Activated CD8-positive, alpha-beta memory T cell treated with anti-CD3 and anti-CD28 coated beads, Interleukin-2, amount 10 ng/mL, durations not matched to agents 7 days and 5 days (primary cell): ENCODE measurements at places on chromosomes 7 and 10.

DNA sequence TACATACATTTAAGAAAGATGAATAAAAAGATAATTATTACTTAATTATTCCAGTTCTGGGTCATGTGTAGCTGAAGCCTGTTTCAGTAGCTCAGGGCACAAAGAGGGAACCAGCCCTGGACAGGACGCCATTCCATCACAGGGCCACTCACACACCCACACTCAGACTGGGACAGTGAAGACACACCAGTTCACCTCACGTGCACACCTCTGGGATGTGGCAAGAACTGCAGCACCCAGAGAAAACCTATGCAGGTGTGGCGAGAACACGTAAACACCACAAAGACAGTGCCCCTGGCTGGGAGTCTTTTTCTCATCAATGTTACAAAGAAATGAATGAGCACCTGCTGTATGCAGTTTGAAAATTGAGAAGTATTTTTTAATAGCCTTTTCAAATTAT lies 1.6 kb upstream of the IDI1 start:
- DNase-seq = peak; percentile 74

DNA sequence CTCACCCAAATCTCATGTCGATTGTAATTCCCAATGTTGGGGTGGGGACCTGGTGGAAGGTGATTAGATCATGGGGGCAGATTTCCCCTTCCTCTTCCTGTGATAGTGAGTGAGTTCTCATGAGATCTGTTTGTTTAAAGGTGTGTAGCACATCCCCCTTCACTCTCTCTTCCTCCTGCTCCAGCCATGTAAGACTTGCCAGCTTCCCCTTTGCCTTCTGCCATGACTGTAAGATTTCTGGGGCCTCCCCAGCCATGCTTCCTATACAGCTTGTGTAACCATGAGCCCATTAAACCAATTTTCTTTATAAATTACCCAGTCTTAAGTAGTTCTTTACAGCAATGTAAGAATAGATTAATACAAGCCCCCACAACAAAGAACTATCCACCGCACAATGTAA lies 109.9 kb upstream of the JAZF1 start:
- DNase-seq = no peak

GRCh38 chr10:127424594-127425264 lies 124.4 kb upstream of the NPS start:
- no peak for DNase-seq

- DNase-seq = no peak
Measured at GRCh38 chr10:21494191-21495001, 31.1 kb downstream of the SKIDA1 start.

DNA sequence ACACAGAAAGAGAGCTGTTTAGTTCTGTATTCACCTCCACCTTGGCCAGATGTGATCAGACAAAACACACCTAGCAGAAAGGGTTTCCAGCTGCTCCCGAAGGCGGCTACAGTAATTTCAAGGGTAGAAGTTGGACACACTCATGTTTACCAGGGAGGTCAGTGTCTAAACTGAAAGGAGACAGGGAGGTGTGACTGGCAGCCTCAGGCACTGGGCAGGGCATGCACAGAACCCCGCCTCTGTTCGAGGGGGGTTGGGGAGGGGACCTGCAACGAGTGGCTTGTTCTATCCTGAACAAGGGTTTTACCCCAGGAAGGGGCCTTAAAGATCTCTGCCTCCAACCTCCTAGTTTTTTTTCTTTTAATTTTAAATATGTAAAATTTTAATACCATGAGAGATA lies 49.6 kb downstream of the BPGM start:
- DNase-seq = no peak

DNA sequence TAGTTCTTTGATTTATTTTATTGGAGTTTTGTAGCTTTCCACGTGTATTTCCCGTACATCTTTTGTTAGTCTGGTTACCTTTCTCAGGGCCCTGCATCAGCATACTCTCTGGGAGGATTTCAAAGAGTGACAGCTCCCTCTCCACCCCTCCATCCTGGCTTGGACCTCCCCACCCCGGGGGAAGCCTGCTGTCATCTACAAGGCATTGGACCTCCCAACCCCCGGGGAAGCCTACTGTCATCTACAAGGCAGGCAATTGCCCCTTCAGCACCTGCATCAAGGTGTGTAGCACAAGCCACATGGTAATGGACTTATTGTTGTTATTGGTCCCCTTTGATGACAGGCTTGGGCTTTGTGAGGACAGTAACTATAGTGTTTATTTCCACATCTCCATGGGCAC lies 390.1 kb downstream of the TCERG1L start:
- no peak for DNase-seq

- DNase-seq = peak; percentile 49
Measured at GRCh38 chr7:43314379-43315158, 202.1 kb downstream of the HECW1 start.

GRCh38 chr10:8790390-8790789 lies 735.9 kb downstream of the GATA3 start:
- DNase-seq = no peak

DNA sequence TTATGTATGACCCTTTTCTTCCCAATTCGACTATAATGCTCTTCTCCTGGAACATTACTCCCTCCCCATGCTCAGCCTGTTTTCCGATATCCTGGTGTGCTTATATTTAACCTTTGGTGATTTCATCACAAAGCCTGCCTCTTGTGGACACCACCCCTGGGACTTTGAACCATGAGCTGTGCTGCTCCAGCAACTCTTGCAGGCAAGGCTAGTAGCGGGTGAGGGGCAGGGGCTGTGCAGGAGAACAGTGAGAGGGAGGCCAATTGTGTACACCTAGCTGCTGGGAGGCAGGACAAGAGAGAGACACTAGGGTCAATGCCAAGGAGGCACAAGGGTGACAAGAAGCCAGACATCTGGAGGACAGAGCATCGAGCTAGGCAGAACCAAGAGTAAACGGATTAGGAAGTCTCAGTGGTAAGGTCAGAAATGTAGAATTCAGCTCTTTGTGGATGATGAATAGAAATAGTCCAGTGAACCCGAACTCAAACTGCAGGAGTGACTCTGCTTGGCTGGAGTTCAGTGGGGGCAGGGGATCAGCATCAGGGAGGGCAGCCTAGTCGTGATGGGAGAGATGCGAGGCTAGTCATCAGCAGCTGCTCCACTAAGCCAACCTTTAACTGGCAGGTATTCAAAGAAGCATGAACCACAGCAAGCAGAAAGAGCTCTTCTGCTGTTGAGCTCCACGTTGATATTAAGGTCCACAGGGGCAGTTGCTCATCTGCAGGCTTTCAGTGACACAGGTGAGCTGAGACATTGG lies 31.0 kb upstream of the MKI67 start:
- DNase-seq = no peak

GRCh38 chr10:94111367-94111766 lies 117.6 kb downstream of the PLCE1 start:
- DNase-seq = no peak

DNA sequence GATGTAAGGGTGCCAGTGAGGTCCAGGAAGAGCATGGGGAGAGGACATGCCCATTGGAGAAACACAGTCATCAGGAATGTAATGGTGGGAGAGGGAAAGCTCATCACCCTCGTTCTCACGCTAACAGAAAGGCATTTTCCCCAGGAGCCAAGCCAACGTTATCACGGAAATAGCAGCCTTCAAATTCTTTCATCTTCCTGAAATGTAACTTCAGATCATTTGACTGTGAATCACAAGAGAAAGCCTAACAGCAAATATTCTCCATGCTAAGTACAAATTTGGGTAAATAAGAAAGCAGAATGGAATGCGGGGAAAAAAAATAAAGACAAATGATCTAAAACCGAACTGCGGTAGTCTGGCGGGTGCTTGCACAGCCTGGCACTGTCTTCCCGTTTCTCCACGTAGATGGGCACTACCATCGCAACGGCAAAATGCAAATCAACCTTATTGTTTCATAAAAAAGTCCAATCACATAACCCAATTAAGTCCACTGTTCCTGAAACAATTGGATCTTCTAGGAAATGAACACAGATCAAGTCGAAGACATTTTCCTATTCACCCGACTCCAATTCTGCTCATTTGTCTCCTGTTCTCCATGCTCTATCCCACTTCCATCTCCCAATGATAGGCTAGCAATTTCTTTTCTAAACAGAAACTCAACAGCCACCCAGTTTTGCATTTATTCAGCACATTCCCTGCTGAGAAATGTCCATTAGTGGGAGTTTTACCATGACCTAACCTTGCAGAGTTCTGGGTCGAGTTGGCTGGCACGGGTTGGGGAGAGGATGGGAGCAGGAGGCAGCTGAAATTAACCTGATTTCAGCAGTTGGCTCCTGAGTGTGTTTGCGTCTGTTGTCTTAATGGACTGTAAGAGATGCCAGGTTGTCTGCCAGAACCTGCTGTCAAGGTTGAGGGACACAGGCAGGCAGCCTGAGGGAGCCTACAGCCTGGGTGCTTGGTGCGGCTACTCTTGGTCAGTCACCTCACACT lies 74.6 kb upstream of the FRMD4A start:
- no peak for DNase-seq

- DNase-seq = no peak
Measured at GRCh38 chr7:46244757-46245156, 323.7 kb upstream of the IGFBP3 start.

GRCh38 chr7:7641129-7641663 lies 644 bp downstream of the UMAD1 start:
- no peak for DNase-seq

GRCh38 chr7:84191842-84192241 lies 2.7 kb downstream of the SEMA3A start:
- no peak for DNase-seq

- DNase-seq = no peak
Measured at GRCh38 chr10:28661035-28661434, 16.3 kb upstream of the BAMBI start.

- DNase-seq = peak; percentile 82
Measured at GRCh38 chr10:31101123-31101522, 69.5 kb upstream of the ZNF438 start.

DNA sequence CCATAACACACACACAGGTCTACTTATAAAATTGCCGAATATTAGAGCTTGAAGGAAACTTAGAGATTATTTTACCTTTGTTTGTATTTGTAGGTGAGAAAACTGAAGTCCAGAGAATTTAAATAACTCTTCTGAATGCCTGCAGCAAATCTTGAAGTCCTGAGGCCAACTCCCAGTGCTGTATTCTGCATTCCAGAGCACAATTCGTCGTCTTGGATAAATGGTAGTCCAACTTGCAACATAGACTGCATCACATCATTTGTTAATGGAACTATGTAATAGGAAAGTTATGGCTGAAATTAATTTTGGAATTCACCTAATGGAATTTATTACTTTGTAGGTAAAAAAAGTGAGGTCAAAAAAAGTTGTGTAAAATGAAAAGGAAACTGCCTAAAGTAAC lies 37.3 kb upstream of the SEMA3D start:
- no peak for DNase-seq

DNA sequence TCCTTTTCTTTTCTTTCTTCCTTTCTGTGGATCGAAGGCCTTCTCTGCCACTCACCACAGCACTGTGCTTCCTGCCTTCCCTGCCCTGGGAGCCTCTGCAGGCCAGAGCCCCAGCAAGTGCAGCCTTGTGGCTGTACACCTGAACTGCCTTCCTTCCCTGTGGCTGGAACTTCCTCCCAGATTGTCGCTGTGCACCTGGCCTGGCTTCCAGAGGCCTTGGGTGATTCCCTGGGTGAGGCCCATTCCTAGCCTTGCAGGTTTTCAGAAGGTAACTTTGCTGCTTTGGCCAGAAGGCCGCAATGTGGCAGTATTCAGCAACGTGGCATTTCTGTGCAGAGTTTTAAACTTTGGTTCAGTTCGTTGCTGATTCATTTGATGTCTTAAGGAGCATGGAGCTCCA lies 50.1 kb upstream of the RASGEF1A start:
- DNase-seq = no peak

DNA sequence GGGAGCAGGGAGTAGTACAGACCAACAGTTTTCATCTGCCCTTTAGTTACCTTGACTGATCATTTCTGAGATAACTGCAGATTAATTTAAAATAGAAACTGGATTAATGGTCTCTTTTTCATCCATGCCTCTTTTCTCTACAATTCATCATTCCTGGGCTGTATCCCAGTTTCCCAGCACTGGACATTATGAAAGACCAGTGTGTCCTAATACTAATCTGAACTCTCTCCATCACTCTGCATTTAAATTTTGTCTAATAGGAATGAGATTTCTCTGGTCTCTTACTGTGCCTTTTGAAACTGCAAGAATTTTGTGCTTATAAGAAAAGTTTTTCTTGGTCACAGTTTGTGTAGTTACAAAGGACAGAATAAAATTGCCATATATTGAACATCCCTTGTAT lies 12.7 kb downstream of the PLEKHA8 start:
- DNase-seq = no peak

- no peak for DNase-seq
Measured at GRCh38 chr10:101151395-101151794, 20.3 kb downstream of the TLX1 start.

- no peak for DNase-seq
Measured at GRCh38 chr7:122219253-122219865, 75.3 kb upstream of the AASS start.

- no peak for DNase-seq
Measured at GRCh38 chr7:116702046-116702785, 30.2 kb downstream of the MET start.

DNA sequence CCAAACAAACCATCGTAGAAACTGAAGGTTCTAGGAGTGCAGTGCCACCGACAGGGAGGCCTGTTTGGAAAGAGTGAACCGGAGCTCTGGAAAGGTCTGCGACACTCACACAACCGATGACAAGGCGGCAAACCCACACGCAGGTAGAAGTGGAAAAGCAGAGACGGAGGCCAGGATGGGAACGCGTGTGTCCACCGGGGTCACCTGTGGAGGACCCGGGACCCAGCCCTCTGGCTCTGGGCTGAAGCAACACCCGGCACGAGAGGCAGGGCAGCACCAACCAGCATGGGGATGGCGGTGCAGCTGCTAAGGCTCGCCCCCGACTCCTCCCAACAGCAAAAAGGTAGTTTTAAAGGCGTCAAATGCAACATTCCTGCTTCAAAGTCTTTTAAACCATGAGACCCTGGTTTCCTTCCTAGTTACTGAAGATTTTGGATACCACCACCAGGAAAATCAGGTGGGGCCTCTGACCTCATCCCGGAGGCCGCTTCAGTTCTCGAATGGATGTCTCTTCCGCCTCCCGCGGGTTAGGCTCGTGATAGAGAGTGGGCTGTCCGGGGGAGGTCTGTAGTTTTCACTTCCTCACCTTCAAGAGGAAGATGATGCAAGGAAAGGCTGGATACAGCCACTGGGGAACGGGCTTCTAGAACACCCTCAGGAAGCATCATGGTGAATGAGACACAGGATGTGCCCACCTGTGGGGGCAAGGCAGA lies 115.5 kb downstream of the SMURF1 start:
- no peak for DNase-seq

GRCh38 chr10:81872206-81872862 lies 2.7 kb upstream of the NRG3 start:
- DNase-seq = no peak
